ENCODE measurements at places on chromosomes 6 and 20. TPM values are rescaled to one million over a fixed set of nuclear protein-coding genes. Genes with fewer than 3 reads are reported as not detected.

GRCh38 chr6:161100072-161100471 lies 108.5 kb downstream of the MAP3K4 start:
- no peaks in the 10 kb centered on the region for H3K27me3 ChIP-seq
- DNase-seq, result no peak
- H3K4me1 ChIP-seq, result peaks cover 4% of the 10 kb centered on the region
- H3K27ac ChIP-seq, result no peak overlapping the region

- peaks cover 37% of the 10 kb centered on the region for H3K4me1 ChIP-seq
- no peak for DNase-seq
- H3K27ac ChIP-seq, result no peak overlapping the region
- H3K27me3 ChIP-seq, result no peaks in the 10 kb centered on the region
- H3K36me3 ChIP-seq, result peaks cover 8% of the 10 kb centered on the region
Measured at GRCh38 chr6:156840606-156841005, 63.4 kb downstream of the ARID1B start.

DNA sequence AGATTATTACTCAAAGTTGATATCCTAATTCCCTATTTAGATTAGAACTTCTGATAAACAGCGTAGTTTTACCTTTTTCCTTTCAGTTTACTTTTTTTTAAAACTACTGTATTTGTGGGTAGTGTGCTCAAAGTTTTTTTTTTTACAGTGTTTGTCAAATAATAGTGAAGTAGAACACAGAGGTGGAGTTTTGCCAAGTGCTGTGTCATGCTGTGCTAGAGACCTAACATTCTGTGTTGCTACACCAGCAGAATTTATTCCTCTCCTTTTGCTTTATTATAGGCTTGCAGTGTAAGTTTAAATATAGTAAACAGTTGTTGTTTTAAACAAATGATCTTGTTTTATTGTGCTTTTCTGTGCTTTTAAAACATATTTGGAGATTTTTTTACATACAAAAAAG lies 125.4 kb downstream of the HIVEP1 start:
- H3K27ac ChIP-seq, result no peak overlapping the region
- peaks cover 60% of the 10 kb centered on the region for H3K36me3 ChIP-seq
- no peak for DNase-seq
- H3K27me3 ChIP-seq, result no peaks in the 10 kb centered on the region
- peaks cover 34% of the 10 kb centered on the region for H3K4me1 ChIP-seq
- H3K4me3 ChIP-seq, result no peak overlapping the region

- peaks cover 20% of the 10 kb centered on the region for H3K27me3 ChIP-seq
- H3K4me1 ChIP-seq, result no peaks in the 10 kb centered on the region
- H3K36me3 ChIP-seq, result no peaks in the 10 kb centered on the region
- no peak for DNase-seq
- no peak overlapping the region for H3K4me3 ChIP-seq
Measured at GRCh38 chr20:63469019-63469712, 3.3 kb downstream of the KCNQ2 start.

GRCh38 chr6:15974817-15975216 lies 154.1 kb upstream of the MYLIP start:
- H3K27ac ChIP-seq, result no peak overlapping the region
- H3K27me3 ChIP-seq, result peaks cover 8% of the 10 kb centered on the region
- H3K4me3 ChIP-seq, result no peak overlapping the region
- no peaks in the 10 kb centered on the region for H3K4me1 ChIP-seq
- DNase-seq, result no peak
- peaks cover 2% of the 10 kb centered on the region for H3K36me3 ChIP-seq

The F13A1 gene
- total RNA-seq, result not detected

The LEMD2 gene
- 64.4 TPM for total RNA-seq

The NKX2-2 gene
- not detected for total RNA-seq

GRCh38 chr20:37504404-37505096 lies 16.5 kb upstream of the NNAT start:
- H3K27ac ChIP-seq, result no peak overlapping the region
- no peaks in the 10 kb centered on the region for H3K4me1 ChIP-seq
- H3K36me3 ChIP-seq, result no peaks in the 10 kb centered on the region
- H3K4me3 ChIP-seq, result no peak overlapping the region
- DNase-seq, result no peak
- peaks cover 2% of the 10 kb centered on the region for H3K27me3 ChIP-seq

- H3K27ac ChIP-seq, result no peak overlapping the region
- H3K4me1 ChIP-seq, result peaks cover 17% of the 10 kb centered on the region
- peaks cover 15% of the 10 kb centered on the region for H3K27me3 ChIP-seq
Measured at GRCh38 chr6:37814374-37814773, 5.2 kb upstream of the ZFAND3 start.
